ENCODE measurements at places on chromosomes 12 and 14.

DNA sequence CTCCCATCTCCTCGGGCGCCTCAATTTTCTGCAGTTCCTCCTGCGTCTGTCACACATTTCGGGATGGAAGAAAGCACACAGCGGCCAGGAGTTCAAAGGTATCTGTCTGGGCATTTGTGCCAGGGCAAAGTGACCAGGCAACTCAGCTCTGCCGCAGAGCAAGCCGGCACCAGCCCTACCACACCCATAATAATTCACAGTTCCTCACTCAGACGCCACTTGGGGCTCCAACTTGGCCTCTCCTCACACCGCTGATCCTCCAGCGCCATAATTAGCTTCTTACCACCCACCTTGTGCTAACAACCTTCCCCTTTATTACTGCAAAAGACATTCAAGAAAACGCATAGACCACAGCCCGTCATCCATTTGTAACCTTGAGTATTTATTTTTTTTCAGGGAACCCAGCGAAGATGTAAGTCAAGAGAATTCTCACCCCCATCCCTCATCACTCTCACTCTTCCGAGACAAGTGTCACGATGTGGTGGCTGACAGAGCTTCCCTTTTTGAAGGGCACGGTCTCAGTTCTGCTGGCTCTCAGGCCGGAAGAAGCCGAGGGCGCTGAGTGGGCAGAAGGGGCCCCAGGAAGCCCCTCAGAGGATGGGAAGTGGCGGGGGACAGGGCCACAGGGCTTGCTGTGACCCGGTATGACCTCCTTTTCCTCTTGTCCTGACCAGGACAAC is 25.2 kb upstream of the NCOR2 start:
- no peak for DNase-seq

DNA sequence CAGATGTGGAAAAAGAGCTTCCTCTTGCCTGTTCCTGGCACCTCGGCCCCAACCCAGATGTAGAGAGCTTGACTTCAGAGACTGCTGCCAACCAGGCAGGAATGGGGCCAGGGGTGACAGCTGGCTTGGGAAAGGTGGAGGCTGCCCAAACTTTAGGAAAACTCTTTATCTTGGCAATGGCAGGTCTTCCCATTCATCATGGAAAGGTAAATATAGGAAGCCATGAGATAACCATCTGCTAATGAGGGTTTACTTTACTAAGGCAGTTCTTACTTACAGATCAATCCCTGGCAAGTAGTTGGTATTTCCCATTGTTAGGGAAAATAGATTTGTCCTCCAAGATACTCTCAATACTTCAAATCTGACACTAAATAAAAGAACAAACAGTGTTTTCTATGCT is 143.1 kb upstream of the NUDT4 start:
- DNase-seq = no peak

GRCh38 chr14:81946375-81946774 is 412.7 kb upstream of the SEL1L start:
- DNase-seq = no peak

DNA sequence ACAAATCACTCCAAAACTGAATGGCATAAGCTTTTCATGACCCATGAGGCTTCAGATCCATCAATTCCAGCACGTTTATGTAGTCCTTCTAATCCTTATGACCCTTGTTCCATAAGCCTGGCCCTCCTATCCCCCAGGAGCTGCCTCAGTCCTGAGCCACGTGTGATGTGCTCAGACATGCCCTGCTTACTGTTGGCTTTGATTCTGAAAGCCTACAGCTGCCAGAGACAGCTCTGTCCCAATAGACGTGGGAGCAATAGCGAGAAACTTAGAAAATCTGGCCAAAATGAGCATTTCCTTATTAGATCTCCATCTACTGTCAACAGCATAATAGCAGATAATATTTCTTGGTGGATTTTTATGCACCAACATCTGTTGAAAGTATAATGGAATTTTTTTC is 33.2 kb downstream of the DUSP6 start:
- DNase-seq = no peak

DNA sequence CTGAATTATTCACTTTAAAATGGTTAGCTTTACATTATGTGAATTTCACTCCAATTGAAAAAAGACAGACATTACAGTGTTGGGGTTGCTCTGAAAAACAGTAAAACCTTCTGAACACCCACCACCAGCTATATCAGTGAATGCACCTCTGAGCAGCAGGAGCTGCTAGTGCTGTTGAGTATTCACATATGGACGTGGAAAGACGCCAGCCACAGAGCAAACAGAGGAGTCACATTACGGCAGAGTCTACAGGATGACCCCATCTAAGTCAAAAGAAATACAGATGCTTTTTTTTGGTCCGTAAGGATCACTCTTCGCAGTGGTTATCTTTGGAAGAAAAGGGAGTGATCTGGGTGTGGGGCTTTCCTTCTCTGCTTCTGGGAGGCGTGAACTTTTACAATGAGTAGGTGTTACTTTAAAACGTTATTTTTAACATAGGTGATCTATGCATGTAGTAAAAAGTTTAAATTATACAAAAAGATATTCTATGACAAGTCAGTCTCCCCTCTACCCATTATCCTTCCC is 4.5 kb downstream of the HVCN1 start:
- no peak for DNase-seq

DNA sequence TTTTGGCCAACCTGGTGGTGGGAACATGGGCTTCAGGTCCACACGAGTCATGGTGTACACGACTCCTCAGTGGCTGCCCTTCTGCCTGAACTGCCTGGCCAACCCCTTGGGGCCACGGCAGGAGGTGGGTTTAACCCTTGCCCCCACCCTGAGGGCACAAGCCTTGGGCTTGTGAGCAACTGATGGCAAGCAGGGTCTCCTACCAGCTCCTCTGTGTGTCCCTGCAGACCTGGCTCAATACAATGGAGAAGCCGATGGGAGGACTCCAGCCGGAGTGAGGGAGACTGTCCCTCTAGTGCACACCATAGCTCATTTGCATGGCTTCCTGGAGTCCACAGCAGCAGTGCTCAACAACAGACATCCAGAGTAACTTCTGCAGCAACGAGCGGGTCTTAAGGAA is 28.0 kb downstream of the JAG2 start:
- DNase-seq = no peak

DNA sequence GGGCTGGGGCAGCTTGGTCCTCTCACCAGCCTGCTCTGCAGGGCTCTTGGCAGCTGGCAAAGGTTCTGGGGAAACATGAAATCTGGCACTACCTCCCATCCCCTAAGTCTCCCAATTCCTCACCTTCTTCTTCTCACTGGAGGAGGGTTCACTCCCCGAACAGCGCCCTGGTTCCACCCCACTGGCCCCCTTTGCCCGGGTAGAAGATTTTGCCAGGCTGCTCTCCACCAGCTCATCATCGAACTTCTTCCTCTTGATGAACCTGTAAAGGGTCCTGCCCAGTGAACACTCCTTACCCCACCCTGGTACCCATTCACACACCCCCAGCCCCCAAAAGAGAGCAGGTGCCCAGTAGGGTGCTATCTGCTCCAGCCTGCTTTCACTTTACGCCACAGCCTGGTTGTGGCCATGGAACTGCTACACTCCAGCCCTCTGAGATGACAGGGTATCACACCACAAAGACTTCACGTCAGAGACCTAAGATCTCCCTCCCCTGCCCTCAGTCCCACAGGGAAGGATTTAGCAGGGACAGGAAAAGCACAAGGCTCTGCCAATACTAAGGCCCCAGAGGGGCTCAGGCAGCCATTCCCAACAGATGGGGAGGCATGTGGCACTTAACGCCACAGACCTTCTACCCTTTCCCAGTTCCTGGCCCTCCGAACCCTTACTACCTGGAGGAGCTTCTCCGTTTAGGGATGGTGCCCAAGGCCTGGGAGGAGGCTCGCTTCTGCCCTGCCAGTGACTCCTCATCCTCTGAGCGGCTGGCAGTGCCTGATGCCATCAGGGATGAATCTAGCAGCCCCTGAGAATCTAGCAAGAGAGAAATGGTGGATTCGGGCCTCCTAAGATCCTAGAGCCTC is 2.3 kb downstream of the MCRS1 start:
- no peak for DNase-seq

DNA sequence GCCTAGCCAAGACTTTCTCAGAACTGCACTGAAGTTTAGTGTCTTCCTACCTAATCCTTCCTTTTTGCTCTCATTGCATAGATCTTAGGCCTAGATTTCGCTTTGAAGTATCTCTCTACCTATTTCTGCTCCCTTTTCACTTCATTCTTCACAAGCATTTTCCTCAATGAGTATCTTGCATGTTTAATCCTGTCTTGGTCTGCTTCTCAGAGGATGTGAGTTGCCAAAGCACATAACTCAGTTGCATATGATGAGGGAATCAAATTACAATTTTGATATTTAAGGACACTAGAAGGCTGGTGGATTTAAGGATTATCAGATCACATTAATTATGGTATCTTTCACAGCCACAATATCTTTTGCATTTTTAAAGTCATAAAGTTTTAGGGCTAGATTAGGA is 195.5 kb upstream of the DAAM1 start:
- DNase-seq = no peak

DNA sequence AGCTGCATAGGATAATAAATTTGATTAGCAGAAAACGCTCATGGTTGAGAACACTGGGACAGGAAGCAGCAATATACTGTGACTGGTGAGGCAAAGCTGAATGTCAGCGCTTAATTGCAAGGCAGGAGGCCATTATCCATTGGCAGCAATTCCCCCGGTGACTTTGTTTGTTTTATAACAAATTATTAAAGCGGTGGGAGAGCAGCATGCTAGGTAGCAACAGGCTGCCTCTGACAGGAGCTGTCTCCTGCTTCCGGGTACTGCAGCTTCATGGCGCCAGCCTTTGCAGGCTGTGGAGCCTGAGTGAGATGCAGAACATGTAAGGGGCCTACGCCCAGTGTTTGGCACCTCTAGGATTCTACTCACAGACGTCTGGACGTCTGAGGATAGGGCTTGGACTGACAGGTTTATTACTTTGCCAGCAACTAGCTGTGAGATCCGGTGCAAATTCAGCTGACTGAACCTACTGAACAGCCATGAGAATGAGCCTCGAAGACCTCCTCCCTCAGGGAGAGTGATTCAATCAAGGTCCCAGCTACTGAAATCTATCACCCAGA is 82.1 kb upstream of the SSTR1 start:
- no peak for DNase-seq

DNA sequence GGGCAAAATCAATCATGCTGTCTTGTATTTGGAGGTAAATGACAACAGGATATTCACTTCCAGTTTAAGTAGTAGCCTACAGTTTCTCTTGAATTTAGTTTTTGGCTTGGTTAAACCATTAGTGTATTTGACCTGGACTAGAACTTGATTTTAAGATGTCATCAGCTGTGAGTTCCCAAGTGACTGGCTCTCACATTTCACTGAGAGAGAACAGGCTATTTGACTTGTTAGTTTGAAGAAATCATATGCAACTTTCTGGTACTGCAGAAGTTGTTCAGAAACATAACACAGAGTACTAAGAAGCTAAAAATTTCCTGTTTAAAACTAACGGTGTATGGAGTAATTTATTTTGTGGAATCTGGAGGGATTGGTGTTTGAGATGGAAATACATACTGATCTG is 22.3 kb downstream of the MNAT1 start:
- no peak for DNase-seq

All from activated CD4-positive, alpha-beta T cell treated with anti-CD3 and anti-CD28 coated beads, Interleukin-2, amount 50 U/mL, for 1 hour (primary cell).